ENCODE measurements at places on chromosomes 7 and 10.

DNA sequence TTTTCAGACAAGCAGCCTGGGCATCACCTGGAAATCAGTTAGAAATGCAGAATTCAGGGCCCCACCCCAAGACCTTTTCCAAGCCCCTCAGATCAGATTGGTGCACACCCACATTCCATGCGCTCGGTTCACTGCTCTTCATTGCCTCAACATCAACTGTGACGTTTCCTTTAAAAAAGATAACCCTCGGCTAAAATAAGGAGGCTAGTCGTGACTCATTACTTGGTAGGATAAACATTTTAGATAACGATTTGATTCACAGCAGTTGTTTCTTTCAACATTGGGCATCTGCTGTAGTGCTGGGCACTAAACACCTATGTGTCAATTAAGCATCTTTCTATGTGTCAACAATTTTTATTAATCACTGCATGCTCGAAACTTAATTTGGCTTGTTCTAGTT lies 191.1 kb upstream of the LRGUK start:
- no peak for DNase-seq

- DNase-seq: no peak
These were observed 23.0 kb upstream of the RET start for GRCh38 chr10:43053825-43054224.

GRCh38 chr7:137282043-137282442 lies 61.5 kb downstream of the PTN start:
- DNase-seq: no peak

GRCh38 chr7:50261593-50261992 lies 42.9 kb upstream of the IKZF1 start:
- no peak for DNase-seq

GRCh38 chr10:25811052-25811685 lies 122.9 kb upstream of the MYO3A start:
- DNase-seq: no peak

DNA sequence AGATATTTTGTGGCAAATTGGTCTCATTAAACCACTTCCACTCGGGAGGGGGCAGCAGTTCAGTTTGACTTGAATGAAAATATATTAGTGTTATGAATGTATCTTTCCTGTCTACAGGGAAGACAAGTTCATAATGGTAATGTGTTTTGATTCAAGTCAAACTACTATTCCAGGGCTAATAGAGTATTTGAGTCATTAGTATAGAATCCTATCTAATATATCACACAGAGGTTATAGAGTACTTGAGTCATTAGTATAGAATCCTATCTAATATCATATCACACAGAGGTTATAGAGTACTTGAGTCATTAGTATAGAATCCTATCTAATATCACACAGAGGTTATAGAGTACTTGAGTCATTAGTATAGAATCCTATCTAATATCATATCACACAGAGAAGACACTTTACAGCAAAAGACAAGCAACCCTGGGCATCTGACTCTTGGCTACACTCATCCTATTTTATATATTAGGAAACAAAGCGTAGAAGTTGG lies 199.7 kb upstream of the MAGI2 start:
- DNase-seq: no peak

DNA sequence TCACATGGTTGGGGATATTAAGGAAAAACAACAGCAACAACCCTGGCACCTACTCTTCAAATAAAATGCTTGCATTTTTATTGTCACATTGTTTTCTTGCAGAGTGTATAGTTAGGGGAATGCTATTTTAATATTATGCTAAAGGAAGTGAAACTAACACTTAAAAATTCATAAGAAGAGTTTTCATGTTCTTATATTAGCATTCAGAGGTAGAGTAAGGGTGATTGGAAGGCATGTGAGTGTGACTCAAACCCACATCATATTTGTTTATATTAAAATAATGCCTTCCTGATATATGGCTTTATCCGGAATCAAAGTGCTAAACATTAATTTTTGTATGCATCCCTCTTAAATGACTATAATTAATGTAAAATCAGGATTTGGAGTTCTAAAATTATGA lies 59.8 kb upstream of the TES start:
- DNase-seq: no peak

DNA sequence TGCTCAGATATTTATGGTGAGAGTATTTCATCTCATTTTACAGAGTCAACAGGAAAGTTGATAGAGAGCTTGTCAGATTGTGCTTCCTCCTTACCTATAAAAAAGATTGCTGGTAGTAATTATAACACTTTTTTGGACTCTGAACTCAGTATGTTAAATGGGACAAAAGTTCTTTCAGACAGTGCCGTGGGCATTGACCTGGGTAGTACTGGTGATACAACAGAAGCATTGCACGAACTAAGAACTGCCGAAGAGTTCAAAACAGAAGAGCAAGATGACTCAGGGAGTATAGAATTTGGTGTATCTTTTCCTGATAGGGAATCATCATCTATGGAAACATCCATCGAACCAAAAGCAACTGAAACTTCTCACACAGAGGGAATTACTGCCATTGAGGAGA lies 58.6 kb downstream of the LOXL4 start:
- no peak for DNase-seq

DNA sequence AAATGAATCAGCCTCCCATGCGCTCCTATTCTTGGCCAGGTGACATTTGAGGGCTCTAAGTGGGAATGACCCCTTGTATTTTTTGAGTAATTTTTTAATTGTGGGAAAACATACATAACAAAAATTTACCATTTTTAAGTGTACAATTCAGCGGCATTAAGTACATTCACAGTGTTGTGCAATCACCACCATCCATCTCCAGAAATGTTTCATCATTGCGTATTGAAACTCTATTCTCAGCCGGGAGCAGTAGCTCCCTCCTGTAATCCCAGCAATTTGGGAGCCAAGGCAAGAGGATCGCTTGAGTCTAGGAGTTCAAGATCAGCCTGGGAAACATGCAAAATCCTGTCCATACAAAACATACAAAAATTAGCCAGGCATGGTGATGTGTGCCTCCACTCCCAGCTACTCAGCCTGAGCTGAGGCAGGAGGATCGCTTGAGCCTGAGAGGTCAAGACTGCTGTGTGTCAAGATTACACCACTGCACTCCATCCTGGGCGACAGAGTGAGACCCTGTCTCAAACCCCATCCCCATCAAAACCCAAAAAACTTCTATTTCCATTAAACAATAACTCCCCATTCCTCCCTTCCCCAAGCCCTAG lies 2.5 kb downstream of the ANTXRL start:
- no peak for DNase-seq

DNA sequence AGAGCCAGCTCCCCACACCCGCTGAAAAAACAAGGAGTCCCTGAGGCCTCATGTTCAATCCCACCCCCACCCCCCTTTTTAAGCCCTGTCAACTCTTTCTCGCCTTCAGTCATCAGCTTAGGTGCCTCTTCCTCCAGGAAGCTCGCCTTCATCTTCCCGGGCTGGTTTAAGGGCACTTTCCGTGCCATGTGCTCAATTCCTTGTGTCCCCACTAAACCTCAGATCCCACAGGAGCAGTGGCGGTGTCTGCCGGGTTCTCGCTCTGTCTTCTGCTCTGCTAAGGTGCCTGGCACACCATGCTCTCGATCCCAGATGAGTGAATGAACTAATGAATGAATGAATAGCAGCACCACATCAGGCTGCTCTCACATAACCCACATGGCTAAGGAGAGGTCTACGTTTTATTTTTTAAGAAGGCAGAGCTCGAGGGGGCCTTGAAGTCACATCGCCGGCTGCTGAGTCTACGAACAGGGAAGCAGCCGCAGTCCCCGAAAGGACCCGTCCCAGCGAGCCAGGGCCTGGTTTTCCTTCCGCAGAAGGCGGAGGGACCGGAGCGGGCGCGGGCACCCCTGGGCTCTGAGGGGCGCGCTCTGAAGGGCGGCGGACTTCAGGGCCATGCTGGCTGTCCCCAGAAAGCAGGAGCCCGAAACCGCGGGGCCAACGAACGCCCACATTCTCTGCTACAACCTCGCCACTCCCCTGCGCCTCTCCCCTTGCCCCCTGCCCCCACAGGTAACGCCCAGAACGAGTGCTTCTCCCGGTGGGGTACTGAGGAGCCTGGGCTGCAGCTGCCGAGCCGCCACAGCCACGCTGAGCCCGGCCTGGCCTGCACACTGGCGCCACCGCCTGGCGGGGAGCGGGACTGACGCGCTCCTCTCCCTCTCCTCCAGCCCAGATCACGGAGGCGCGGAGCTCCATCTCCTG lies 73.4 kb upstream of the KCNMA1 start:
- DNase-seq: no peak

GRCh38 chr10:94344522-94345122 lies 18.1 kb downstream of the NOC3L start:
- DNase-seq: no peak

DNA sequence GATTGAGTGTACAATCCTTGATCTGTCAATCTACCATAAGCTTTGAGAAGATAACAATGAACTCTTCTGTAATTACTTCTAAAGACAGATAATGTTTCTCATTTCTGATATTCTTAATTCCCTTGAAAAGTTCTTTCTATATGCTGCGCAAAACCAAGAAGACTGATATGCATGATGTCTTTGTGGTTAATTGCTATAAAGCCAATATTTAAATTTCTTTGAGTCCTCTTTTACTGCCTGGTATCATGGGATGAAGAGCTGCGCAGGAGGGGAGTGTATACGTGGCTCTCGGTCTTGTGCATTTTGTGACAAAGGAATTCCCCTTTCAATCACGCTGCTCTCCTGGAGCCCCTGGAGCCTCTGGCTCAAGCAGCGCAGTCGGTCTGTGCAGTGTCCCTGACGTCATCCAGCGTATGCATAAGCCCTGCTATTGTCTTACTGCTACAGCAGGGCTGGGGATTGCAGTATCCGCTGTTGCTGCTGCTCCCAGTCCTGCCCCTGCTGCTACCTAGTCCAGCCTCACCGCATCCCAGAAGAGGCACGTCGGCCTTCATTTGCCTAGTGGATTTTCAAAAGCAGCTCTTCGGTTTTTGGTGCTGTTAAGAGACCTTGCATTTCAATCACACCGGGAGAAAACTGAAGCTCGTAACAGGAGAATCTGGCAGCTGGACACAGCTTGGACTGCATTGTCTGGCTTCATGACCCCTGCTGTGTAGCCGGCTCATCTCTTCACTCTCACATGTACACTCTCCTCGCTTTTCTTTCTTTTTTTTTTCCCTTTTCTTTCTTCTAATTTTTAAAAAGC lies 66.7 kb downstream of the ST7 start:
- DNase-seq: peak; percentile 89

GRCh38 chr10:72320676-72321247 lies 34.0 kb downstream of the DNAJB12 start:
- DNase-seq: no peak

DNA sequence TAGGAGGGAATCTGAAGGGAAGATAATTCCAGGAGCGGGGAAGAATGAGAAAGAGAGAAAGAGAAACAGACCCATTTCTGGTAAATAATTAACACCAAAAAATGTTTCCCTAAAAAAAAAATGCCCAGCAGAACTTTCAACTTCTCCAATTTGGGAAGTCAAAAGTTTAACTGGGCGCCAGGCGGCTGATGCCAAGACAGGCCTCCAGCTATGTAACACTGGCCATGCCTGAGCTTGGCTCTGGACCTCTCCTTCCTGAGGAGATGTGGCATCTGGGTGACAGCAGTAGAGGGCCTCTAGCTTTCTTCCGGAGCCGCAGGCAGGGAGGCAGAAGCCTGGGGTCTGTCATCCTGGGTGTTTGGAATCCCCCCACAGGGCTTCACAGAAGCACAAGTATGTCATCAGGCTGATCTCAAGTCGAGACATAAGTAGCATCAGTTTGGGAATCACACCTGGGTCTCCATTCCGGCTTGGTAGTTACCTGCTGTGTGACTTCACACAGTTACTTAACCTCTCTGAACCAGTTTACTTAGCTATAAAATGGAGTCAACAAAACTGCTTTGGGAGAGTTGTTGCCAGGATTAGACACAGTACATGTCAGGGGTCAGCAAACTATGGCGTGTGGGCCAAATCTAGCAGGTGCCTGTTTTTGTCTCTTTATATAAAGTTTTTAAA lies 50.5 kb upstream of the TCF7L2 start:
- no peak for DNase-seq

GRCh38 chr10:103635580-103635979 lies 142.1 kb downstream of the NEURL1 start:
- DNase-seq: no peak

DNA sequence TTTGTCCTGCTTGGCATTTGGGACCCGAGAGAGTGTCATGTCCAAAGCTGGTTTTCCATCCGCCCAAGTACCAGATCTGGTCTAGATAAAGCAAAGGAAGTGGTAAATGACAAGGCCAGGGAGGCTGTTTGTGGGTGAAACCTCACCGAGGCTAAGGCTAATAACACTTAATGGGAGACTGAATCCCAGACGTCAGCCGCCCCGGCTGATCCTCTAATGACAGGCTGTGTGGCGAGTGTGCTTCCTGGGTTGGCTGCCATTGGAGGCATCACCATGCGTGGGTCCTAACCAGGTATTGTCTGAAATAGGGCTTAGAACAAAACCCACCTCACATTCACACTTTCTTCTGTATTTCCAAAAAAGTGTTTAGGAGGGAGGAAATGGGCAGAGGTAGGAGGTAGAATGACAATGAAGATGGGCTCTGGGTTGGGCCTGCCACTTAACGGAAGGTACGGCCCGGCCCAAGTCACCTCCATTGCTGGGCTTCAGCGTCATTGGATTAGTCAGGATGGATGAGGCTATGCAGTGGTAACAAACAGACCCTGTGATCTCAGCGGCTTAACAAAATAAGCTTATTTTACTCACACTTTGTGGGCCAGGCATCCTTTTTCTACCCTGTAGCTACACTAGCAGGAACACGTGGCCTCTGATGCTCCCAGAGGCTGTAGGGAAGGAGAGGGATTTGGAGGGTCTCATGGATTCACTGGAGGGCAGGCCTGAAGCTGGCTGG lies 59.7 kb downstream of the PROSER2 start:
- no peak for DNase-seq

- no peak for DNase-seq
These were observed 49.4 kb upstream of the ARL4A start for GRCh38 chr7:12637819-12638592.

DNA sequence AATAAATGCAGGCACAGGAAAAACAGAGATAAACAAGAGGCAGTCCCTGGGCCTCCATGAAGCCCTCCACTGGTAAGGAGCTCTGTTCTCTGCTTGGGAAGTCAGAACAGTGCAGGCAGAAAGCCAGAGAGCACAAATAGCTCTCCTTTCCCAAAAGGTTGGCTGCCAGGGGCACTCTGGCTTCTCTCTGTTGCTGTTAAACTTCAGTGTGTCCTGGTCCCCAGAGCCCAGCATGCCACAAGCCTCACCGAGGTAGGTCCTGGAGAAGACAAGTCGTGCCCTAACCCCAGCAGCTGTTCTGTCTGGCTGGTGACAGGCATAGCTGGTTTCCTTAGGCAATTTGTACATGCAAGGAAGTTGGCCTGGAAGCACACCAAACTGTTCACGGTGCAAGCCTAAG lies 17.3 kb downstream of the SLC16A12 start:
- no peak for DNase-seq

GRCh38 chr7:30932562-30932961 lies 20.9 kb downstream of the AQP1 start:
- DNase-seq: no peak

All from NCI-H2081 treated with DMSO at 0.1 percent for 48 hours (cell line).